ENCODE measurements at places on chromosomes 3 and 15.

- DNase-seq: no peak
Observed at GRCh38 chr15:83289160-83289559, 4.7 kb upstream of the BNC1 start.

DNA sequence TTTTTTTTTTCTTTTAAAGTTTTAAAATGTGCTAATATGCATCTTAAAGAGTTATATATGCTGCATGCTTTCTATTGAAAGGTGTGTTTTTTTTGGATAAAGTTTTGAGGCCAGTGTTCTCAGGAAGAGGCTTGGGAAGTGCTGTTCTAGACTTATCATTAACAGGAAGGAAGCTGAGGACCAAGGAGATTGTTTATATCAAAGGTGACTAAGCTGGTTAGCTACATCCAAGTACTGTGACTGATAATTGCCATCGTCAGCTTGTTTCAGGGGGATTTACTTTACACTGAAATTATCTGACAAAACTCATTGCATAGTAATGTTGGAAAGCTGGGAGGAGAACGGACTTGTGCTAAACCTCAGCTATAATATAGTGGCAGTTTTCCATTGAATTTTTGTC is 36.3 kb upstream of the UTS2B start:
- no peak for DNase-seq

DNA sequence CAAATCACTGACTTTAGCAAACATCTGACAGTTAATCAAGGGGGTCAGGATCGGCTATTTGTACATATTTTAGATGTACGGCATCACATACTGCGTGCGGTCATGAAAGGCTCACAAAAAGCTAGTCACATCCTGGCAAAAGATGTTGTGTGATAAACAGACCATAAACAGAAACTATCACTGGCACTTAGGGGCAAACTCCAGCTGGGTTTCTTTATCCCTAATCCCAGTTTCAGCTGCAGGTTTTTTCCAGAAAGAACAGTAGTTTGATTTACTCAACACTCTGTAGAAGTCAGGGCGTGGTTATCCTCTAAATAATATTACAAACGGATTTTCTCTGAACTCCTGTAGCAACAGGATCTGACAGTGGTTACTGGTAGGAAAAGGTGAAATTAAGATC is 112.4 kb upstream of the BHLHE40 start:
- DNase-seq: no peak

- no peak for DNase-seq
Observed at GRCh38 chr3:132325103-132325606, 7.9 kb downstream of the ACP3 start.

GRCh38 chr3:41682996-41683395 is 278.9 kb downstream of the ULK4 start:
- DNase-seq: peak; percentile 81

GRCh38 chr15:25718169-25718536 is 145.0 kb downstream of the ATP10A start:
- no peak for DNase-seq

DNA sequence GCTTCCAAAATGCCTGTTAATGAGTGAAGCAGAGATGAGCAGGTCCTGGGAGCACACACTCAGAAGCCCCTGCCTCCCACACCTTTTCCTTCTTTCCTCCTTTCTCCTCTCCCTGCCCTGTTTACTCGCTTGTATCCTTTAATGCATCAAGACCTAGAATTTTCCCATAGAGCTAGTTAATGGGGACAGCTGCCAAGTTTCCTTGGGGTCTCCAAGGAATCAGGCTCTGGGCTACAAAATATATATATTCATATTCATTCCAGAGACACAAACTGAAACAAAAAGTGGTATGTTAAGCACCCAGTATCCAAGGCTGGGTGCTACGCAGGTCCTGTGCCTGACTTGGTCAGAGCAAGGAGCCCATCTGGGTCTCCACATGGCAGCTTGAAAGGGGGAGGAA is 235.6 kb downstream of the MYRIP start:
- no peak for DNase-seq

DNA sequence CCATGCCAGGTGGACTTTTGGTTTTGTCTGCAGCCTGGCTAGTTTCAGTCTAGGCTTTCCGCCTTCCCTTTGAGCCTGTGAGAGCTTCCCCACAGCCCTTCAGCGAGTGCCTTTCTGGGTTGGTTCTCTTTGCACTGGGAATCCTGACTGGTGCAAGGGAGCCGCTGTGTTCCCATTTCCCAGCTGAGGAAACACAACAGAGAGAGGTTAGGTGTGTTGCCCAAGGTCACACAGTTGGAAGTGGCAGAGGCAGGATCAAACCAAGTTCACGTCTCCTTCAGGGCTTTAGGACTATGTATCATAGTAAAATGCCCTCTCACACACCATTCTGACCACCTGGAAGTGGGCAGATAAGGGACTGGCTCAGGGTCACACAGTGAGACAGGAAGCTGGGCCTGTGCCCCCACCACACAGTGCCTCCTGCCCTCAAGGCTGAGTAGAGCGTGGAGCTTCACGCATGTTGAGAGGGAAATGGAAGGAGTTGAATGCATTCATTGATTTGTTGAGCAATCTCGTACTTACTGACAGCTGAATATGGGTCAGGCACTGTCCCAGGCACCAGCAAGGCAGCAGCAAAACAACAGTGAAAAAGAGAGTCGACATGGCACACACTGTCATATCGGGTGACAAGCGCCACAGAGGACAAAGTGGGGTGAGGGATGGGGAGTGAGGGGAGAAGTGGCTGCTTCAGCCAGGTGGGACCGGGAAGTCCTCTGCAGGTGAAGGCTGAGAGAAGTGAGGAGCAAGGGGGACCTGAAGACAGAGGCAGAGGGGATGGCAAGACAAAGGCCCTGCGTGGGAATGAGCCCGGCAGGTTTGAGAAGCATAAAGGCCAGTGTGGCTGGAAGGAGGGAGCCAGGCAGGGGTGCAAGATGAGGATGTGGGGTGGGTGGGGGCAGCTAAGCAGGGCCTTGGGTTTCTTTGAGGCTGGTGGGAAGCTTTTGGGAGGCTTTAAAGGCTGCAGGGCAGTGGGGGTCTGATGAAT is 12.3 kb upstream of the ANPEP start:
- DNase-seq: no peak
